Tibial nerve (tissue), 4 donors: ENCODE measurements at places on chromosomes 16 and 17.

DNA sequence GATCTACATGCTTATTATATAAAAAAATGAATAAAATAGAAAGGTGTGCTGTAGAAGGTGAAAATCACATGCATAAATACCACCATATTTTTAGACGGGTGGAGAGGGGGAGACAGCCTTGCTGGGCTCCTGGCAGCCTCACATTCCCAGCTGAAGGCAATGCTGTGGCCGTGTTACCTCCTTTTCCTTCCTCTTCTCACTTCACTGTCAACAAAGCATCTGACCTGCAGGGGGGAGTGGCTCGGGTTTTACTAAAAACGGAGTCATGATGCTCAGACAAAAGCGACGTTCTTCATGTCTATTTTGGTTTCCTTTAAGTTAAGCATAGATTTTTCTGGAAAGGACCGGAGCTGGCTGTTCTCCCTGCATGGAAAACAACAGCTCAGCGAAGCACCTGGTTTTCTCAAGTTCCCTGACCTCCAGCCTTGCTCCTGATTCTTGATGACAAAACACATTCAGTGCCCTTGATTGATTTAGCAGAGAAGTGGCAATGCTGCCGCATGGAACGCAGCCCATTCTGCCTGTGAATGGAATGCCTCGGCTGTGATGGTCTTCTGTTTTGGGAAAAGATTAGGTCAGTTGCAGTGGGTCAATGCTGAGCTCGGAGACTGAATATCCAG is 5.5 kb upstream of the RPTOR start:
- no peak overlapping the region for H3K4me3 ChIP-seq
- DNase-seq: no peak

DNA sequence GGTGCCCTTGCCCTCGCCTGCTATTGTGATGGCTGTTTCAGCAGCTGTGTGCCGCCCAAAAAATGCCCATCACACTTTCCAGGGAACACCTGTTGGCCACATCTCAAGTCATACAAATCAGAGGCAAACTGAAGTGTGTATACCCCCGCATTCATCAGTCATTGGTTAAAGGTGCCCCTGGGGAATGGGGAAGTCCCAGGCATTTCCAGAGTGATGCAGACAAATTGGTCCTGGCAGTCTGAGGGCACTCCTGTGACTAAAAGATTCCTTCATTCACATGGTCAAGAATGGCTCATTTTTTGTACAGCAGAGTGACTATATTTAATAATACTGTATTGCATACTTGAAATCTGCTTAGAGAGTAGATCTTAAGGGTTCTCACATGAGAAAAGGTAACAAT is 102.9 kb upstream of the TMEM97 start:
- DNase-seq: no peak
- no peaks in the 10 kb centered on the region for H3K36me3 ChIP-seq
- no peaks in the 10 kb centered on the region for H3K27me3 ChIP-seq

- no peak overlapping the region for H3K27ac ChIP-seq
- DNase-seq: no peak
- H3K36me3 ChIP-seq: no peaks in the 10 kb centered on the region
- no peaks in the 10 kb centered on the region for H3K27me3 ChIP-seq
Measured at GRCh38 chr17:72872396-72872795, 220.1 kb downstream of the SLC39A11 start.

DNA sequence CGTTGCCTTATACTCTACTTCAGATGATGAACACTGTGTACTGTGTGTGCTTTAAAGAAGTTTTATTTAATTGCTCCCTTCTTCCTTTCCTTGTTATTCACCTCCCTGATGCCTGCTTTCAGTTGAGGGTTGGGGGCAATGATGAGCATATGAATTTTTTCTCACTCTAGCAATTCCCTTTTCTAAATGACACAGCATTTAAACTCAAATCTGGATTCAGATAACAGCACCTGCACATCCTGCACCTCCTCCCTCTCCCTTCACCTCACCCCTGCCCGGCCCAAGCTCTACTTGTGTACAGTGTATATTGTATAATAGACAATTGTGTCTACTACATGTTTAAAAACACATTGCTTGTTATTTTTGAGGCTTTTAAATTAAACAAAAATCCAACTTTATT is 13.0 kb upstream of the PNPO start:
- H3K27me3 ChIP-seq: no peaks in the 10 kb centered on the region
- no peak for DNase-seq
- H3K4me3 ChIP-seq: no peak overlapping the region
- H3K36me3 ChIP-seq: peaks cover 16% of the 10 kb centered on the region

DNA sequence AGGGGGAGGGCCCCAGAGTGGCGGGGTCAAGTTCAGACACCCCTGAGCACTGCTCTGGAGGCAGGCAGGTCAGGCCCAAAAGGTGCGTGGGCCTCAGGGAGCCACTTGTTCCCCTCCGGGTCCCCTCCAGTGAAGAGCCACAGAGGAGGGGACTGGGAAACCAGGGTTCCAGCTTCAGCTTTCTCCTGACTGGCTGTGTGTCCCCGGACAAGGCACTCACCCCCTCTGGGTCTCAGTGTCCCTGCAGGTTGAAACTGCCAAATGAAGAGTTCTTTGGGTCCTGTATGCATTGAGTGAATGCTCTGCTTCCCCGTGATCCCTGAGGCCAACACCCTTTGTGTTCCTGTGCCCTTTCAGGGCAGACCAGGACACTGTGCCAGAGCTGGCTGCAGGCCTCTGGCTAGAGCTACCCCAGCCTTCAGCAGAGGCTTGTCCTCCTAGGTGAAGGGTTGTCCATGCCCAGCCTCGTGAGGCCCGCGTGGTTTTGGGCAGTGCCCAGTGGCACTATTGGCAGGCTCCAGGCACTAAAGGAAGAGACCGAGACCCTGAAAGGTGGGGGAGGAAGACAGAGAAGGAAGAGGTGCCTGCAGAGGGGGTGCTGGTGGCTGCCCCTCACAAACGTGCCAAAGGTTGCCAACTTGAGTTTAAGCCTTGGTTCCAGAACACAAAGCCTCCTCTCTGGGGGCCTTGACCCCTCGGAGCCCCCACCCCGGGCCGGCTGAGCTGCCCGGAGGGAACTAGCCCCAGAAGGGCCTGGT is 13.3 kb upstream of the WNT3 start:
- peaks cover 26% of the 10 kb centered on the region for H3K27me3 ChIP-seq
- H3K4me3 ChIP-seq: no peak overlapping the region
- DNase-seq: no peak
- H3K36me3 ChIP-seq: no peaks in the 10 kb centered on the region

DNA sequence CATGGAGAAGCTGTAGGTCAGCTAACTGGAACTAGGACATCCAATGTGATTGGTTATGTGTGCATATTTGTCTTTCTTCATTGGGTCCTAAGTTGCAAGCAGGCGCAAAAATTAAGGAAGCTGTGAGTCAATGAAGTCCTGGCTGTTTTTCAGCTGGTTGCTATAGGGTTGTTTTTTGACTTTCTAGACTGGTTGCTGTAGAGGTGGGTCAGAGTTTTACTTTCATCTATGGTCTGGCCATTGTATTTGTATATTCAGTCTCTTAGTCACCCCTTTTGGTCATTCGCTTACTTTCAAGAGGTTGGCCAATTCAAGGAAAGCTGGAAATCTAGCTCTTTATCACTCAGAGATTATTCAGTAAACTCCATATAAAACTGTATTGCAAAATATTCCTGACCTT is 62.0 kb upstream of the AMZ2 start:
- no peak overlapping the region for H3K27ac ChIP-seq
- no peaks in the 10 kb centered on the region for H3K4me1 ChIP-seq
- no peaks in the 10 kb centered on the region for H3K27me3 ChIP-seq
- H3K4me3 ChIP-seq: no peak overlapping the region

DNA sequence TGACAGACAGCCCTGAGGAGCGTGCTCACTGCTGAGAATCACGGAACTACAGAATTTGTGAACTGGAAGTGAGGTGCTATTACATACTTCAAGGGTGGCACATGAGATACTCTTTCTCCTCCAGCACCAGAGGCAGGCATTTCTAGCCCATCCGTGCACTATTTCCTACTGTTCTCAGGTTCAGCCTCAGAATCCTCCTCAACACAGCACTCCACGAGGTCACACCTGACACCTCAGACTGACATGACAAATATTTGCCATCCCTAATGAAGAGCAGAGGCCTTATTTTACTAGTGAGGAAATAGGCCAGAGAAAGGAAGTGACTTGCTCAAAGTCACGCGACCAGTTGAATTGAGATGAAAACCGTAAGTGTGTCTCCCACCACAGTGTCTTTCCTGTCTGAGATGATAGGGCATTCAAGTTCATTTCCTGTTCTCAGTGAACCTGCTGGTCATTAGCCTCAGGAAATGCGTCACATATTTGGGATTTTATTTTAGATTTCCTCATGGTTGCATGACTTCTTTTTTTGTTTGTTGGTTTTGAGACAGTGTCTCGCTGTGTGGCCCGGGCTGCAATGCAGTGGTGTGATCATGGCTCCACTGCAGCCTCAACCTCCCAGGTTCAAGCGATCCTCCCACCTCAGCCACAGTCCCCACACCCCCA is 23.6 kb downstream of the SEZ6 start:
- peaks cover 15% of the 10 kb centered on the region for H3K4me1 ChIP-seq
- no peak overlapping the region for H3K4me3 ChIP-seq
- DNase-seq: peak; percentile 48

GRCh38 chr17:76208120-76208519 is 32.2 kb downstream of the RNF157 start:
- H3K4me1 ChIP-seq: no peaks in the 10 kb centered on the region
- DNase-seq: no peak
- no peaks in the 10 kb centered on the region for H3K27me3 ChIP-seq
- peaks cover 7% of the 10 kb centered on the region for H3K36me3 ChIP-seq
- H3K4me3 ChIP-seq: no peak overlapping the region

GRCh38 chr17:72466199-72466598 is 345.4 kb downstream of the SOX9 start:
- DNase-seq: no peak
- H3K4me3 ChIP-seq: no peak overlapping the region
- H3K27ac ChIP-seq: no peak overlapping the region

DNA sequence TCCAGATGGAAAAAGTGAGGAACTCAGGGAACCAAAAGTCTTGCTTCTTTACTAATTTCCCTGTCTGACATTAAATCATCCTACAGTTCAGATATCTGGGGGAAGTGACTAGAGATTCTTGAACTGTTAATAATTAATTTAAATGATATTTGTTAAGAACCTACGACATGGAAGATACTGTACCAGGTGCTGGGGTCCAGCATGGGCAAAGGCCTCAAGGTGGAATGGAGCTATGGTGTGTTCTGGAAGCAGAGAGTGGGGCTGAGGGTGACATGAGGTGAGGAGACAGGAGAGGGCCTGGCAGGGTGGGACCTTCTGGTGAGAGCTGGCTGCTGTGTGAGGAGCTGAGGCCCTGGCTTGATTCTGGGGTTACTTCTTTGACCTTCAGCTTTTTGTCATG is 6.0 kb upstream of the CCL2 start:
- H3K27me3 ChIP-seq: no peaks in the 10 kb centered on the region
- no peak overlapping the region for H3K4me3 ChIP-seq
- no peaks in the 10 kb centered on the region for H3K36me3 ChIP-seq
- no peak for DNase-seq
- H3K27ac ChIP-seq: peak overlapping the region; percentile 89

GRCh38 chr16:16127469-16128116 is 95.7 kb downstream of the ABCC6 start:
- DNase-seq: peak; percentile 83
- no peak overlapping the region for H3K27ac ChIP-seq
- H3K4me1 ChIP-seq: no peaks in the 10 kb centered on the region

DNA sequence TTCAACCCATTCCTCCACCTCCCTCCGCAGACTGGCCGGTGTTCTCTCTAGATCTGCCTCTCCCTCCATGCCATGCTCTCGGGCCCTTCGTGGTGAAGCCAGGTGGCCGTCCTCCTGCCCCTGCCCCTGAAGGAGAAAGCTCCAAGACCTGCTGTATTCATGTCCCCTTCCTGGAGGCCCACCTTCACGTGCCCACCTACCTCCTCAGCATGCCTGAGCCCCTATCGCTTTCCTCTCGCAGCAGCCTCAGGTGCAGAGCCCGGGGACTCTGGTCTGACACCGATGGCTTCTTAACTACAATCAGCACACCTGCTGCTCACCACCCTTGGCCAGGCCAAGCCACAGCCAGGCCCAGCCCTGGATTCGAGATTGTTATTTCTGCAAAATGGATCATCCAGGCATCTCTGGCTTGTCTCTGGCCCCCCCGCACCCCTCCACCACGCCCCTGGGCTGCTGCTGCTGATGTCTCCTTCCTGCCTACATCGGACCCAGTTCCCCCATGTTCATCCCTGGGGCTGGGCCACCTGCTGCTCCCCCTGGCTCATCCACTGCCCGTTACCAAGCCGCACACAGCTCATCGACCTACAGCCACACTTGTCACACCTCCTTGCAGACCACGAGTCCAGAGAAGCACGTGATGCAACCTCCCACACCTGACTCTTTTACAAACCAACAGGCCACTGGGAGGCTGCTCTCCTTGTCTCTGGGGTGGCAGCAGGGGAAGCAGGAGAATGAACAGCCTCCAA is 32.5 kb upstream of the TNFRSF13B start:
- no peaks in the 10 kb centered on the region for H3K4me1 ChIP-seq
- no peak overlapping the region for H3K27ac ChIP-seq
- H3K27me3 ChIP-seq: no peaks in the 10 kb centered on the region
- H3K4me3 ChIP-seq: no peak overlapping the region

DNA sequence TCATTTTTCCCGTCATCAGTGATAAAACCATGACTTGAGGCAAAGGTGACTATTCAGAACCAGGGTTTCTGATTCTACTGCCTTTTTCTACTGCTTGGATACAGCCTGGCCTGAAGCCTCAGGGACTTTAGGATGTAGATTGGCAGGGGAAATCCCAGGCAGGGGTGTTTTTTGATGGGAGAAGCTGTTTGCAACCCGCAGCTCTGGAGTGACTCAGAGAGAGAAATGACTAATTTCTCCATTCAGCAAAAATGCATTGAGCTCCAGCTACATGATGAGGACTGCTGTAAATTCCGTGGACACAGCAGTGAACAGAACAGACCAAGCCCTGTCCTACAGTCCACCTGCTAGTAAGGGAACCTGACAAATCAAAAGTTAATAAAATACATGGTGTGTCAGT is 560.6 kb downstream of the CDH13 start:
- no peaks in the 10 kb centered on the region for H3K4me1 ChIP-seq
- H3K36me3 ChIP-seq: no peaks in the 10 kb centered on the region
- H3K27ac ChIP-seq: no peak overlapping the region
- no peak overlapping the region for H3K4me3 ChIP-seq

- no peaks in the 10 kb centered on the region for H3K27me3 ChIP-seq
- no peaks in the 10 kb centered on the region for H3K36me3 ChIP-seq
- no peak overlapping the region for H3K27ac ChIP-seq
- H3K4me1 ChIP-seq: no peaks in the 10 kb centered on the region
- no peak overlapping the region for H3K4me3 ChIP-seq
Measured at GRCh38 chr17:49461580-49461979, 33.5 kb upstream of the NGFR start.
